GM23248 (cell line): ENCODE measurements at places on chromosomes 5 and 9.
A peak's percentile ranks its signal among the peaks of the same experiment; 100 is the strongest.

GRCh38 chr9:136546697-136547501 lies 1.1 kb upstream of the NOTCH1 start:
- peak; percentile 62 for DNase-seq

GRCh38 chr9:111645806-111646205 lies 14.7 kb downstream of the DNAJC25 start:
- no peak for DNase-seq

DNA sequence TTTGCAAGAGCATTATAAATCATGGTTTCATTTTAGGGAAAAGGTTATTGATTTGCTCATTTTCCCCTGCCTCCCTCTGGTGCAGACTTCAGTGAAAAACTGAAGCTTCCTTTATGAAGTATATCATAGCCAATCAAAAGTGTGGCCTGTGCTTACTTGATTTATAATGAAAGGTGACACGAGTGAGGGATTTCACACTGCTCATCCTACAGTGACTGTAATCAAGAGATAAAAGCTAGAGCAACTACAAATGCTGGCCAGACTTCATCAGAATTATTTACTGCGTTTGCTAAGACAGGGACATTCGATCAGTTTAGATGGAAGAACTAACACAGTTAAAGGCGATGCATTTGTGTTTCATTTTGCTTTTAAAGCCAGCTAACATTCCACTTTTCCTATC lies 151.5 kb downstream of the SV2C start:
- no peak for DNase-seq

DNA sequence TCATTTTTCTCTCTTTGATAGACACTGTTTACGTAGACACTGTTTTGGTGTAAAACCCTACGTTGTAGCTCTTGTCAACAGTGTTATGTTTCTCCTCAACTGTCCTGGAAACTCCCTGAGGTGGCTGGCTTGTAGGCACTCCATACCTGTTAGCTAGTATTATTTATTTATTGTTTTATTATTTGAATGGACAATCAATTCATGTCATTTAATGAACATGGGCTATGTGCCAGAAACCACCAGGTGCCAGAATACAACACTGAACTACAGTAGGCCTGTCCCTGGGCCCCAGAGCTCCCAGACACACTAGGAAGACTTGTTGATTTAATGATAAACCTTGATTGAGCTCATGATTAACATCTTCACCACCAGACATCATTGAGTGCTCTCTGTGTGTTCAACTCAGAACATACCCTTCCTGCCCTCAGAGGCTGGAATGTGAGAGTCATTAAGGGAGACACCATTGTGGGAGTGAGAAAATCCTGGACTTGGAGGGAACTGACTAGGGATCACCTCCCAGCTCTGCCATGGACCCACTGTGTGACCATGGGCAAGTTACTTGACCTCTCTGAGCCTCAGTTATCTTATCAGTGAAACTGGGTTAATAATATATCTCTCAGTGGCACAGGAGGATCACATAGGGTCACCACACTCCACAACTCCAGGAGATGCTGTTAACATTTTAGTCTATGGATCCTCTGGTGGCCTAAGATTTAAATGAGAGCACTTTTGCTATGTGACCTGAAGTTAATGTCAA lies 19.2 kb downstream of the IRF1 start:
- DNase-seq = no peak

DNA sequence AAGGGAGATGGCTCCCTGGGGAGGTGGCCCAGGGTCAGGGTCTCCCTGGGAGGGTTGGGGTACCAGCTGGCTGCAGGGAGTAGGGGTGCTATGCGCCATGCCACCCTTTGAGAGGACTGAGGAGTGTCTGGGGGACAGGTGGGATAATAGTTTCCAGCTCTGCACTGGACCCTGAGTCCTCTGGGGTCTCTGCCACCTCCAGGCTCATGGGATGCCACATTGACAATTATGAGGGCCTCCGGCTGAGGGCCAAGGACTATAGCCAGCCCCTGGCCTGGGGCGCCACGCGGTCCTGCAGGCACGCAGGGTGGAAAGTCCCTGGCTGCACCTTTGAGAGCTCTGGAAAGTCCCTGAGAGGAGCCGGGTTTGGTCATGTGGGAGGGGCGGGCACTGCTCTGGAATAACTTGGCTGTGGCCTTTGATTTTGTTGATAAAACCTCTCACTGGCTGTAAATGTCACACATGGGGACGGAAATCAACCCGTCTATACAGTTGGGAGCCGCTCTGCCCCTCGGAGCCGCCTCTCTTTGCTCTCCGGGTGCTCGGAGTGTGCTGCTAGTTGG lies 16.0 kb downstream of the TRAF2 start:
- peak; percentile 84 for DNase-seq
